ENCODE measurements at places on chromosomes 12 and 14.

DNA sequence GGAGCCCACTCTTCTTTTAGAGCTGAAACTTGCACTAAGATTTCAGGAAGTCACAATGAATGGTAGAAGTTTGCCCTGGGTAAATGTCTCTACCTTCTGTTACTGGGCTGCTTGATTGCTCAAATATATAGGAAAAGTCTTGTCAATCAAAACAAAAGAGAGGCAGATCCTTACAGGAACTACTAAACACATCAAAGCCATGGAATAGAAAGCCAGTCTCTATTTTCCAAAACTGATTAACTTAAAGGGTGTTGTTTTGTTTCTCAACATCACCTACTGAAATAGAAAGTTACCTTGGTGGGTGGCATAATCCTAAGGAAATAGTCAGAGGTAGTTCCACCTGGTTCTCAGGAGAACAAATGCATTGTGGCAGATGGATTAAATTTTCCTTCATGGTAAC lies at the start of gene GPHB5:
GPHB5 (minus strand) TSS at position 101 of the 400 bp plus-strand sequence. CDS start 1,086 bp downstream, outside the sequence.
- DNase-seq = no peak

DNA sequence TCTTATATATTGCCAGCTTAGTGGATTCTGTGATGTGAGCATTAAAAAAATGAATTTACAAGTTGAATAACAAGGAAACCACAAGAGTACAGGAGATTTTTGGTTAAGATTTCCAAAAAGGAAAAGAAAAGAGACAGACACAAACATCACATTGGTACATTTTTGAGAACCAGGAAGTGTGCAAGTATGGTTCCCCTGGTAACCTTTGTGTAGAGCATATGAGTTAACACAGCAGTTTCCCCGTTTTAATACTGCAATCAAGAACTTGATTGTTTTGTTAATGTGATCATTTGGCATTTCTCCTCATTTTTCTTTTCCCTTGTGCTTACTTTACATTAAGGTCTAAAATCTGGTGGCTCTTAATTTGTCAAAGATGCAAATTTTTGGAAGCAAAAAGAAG lies 490.4 kb upstream of the ATP2B1 start:
- DNase-seq = no peak

DNA sequence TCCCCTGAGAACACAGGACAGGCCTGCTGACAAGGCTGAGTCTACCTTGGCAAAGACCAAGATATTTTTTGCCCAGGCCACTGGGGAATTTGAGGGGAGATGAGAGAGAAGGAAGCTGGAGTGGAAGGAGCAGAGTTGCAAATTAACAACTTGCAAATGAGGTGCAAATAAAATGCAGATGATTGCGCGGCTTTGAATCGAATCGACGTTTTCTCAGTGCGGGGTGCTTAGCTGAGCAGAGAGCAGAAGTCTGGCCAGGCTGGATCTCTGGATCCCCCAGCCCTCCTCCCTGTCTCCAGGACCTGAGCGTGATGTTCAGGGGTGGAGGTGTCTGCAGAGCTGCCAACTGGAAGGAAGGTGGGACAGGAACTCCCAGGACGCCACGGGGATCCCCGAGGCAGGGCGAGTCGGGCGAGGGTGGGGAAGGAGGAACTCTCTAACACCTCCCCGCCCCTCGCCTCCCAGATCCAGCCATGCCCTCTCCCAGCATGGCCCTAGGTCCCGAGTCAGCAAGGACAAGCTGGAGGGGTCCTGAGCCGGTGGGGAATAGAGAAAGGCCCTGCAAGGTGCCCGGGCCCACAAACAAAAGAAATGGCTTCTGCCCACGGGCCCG lies 527 bp upstream of the CARMIL3 start:
- DNase-seq = no peak

DNA sequence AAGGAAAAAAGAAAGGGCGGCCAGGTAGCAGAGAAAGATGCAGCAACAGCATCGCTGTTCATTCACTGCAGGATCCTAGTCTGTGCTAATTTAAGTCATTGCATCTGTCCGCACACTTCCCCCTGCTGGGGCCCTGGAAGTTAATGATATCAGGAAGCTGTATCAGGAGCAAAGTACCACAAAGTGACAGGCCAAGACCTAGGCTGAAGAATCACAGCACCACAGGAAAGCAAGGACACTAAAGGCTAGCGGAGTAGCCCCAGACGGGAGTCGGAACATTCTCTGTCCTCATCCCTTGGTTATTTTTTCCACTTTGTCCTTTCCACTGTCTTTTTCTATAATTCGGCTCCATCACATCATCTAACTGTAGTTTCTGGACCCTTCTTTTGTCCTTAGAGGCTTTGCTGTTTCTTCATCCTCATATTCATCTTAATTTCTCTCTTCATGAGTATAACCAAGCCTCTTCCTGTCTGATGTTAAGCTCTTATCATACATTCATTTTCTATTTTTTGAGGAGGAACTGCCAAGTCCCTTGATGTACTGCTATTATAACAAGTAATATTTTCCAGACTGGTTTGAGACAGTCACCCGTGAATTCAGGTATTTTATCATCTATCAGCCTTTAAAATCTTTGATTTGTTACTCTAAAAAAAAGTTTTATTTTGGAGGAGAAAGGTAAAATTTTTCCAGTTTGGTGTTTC lies 28.3 kb downstream of the DUSP16 start:
- DNase-seq = no peak

- DNase-seq = no peak
Measured at GRCh38 chr12:13725049-13725448, 256.4 kb downstream of the GRIN2B start.

DNA sequence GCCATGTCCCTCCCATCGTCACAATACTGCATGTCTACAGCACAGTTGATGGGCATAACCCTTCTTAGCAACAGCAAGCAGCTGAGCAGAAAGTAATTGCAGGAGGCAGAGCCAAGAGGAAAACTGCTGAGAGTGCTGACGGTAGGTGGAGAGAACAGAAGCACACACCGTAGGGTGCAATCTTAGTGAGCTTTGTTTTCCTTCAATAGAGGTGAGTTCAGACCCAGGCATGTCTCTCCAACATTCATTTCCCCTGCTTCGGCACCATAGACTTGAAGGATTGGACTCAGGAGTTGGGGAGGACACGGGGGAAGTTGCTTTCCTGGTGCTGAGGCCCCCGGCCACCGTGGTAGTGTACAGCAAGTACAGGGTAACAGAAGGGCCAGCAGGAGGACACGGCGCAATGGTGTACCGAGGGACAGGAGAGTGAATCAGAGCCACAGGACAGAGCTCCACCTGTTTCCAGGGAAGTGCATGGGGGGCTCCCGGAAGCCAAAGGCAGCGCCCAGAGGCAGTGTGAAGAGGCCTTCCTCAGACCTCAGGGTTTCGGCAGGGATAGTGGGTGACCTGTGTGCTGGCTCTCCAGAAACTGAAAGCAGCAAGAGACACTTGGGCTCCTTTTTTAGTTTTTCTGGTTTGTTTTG lies 36.3 kb upstream of the SINHCAF start:
- DNase-seq = peak; percentile 56

All from activated naive CD8-positive, alpha-beta T cell treated with anti-CD3 and anti-CD28 coated beads, Interleukin-2, amount 10 ng/mL, durations not matched to agents 7 days and 5 days (primary cell).